DMS79 (cell line): ENCODE measurements at places on chromosomes 12 and 14.

DNA sequence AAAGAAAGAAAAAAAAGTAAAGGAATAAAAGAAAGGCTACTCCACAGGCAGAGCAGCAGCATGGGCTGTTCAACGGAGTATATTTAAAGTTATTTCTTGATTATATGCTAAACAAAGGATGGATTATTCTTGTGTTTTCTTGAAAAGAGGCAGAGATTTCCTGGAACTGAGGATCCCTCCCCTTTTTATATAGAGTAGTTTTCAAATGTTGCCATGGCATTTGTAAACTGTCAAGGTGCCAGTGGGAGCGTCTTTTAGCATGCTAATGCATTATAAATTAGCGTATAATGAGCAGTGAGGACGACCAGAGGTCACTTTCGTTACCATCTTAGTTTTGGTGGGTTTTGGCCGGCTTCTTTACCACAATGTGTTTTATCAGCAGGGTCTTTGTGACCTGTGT is 383.0 kb downstream of the PCNX1 start:
- DNase-seq, result no peak

- no peak for DNase-seq
These were observed 57.5 kb downstream of the CALM1 start for GRCh38 chr14:90454041-90455000.

- DNase-seq, result no peak
These were observed 10.6 kb downstream of the EIF2B2 start for GRCh38 chr14:75013290-75013689.

DNA sequence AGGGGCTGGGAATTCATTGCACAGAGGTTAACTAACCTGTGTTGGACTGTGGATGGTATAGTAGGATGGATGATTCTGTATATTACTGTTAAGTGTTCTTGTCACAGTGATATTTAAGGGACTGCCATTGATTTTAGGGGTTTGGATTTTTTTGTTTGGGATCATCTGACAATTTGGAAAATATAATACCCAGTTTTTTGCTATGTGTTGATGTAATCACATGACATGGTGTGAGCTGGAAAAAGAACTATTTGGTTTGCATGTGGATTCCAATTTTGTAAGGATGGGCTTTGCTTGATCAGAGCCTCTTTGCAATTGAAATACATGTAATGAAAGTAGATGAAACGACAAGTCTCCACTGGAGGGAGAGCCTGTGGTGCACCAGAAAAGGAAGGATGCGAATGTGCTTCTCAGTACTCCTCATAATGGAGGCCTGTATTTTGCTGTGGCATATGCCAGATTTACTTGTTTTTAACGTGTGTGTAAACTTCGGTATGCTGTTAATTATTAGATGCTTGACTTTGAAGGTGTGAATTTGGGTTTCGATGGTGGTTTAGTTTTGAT is 2.7 kb downstream of the DYRK2 start:
- DNase-seq, result no peak

- DNase-seq, result no peak
These were observed 675 bp downstream of the NEDD8 start for GRCh38 chr14:24231263-24232120.

GRCh38 chr12:95185854-95186253 is 31.4 kb downstream of the FGD6 start:
- no peak for DNase-seq

- no peak for DNase-seq
These were observed 30.7 kb downstream of the P2RX4 start for GRCh38 chr12:121240484-121241101.
